ENCODE measurements at places on chromosomes 4 and X. TPM values are rescaled to one million over a fixed set of nuclear protein-coding genes. Genes with fewer than 3 reads are reported as not detected.

GRCh38 chrX:1336331-1336943 lies at the start of gene IL3RA:
TSS of gene IL3RA (plus strand) at chrX:1336785. CDS start at chrX:1341766, 4,981 bp downstream.
- no peaks in the 10 kb centered on the region for H3K36me3 ChIP-seq
- H3K27me3 ChIP-seq: peaks cover 3% of the 10 kb centered on the region
- H3K4me1 ChIP-seq: peaks cover 8% of the 10 kb centered on the region

GRCh38 chrX:150450519-150451177 lies 87.5 kb downstream of the MAMLD1 start:
- H3K27me3 ChIP-seq: no peaks in the 10 kb centered on the region
- H3K4me1 ChIP-seq: peaks cover 8% of the 10 kb centered on the region
- H3K27ac ChIP-seq: no peak overlapping the region
- no peak overlapping the region for H3K4me3 ChIP-seq
- H3K36me3 ChIP-seq: peaks cover 12% of the 10 kb centered on the region
- no peak for DNase-seq

Gene JAKMIP1
- total RNA-seq: not detected

Gene ADRA2C
- total RNA-seq: 0.32 TPM

Gene MAGEA1
- total RNA-seq: not detected

Gene NAP1L2
- total RNA-seq: not detected
